ENCODE measurements at places on chromosomes 3 and 15.

- peaks cover 27% of the 10 kb centered on the region for H3K4me1 ChIP-seq
- no peaks in the 10 kb centered on the region for H3K36me3 ChIP-seq
- peak overlapping the region; percentile 22 for H3K4me3 ChIP-seq
- DNase-seq, result peak; percentile 63
- H3K27ac ChIP-seq, result peak overlapping the region; percentile 71
- H3K27me3 ChIP-seq, result no peaks in the 10 kb centered on the region
Observed at GRCh38 chr3:177538750-177539730, 341.8 kb upstream of the TBL1XR1 start.

DNA sequence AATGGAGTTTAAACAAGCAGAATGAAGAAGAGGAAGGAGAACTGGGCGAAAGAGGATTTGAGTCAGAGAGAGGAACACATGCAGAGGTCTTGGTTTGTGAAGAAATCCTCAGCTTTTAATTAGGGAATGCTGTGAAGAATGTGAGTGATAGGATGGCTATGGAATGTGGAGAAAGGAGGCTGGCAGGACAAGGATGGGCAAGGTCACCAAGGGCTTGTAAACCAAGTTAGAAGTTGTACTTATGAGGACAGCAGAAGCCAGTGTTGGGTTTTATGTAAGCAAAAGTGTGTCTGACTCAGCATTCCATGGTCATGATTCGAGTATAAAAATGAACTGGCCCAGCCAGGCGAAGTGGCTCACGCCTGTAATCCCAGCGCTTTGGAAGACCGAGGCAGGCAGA lies 60.0 kb upstream of the IL12A start:
- H3K36me3 ChIP-seq, result no peaks in the 10 kb centered on the region
- no peak overlapping the region for H3K27ac ChIP-seq
- peaks cover 6% of the 10 kb centered on the region for H3K4me1 ChIP-seq
- DNase-seq, result no peak
- H3K27me3 ChIP-seq, result no peaks in the 10 kb centered on the region

- H3K4me3 ChIP-seq, result no peak overlapping the region
- H3K36me3 ChIP-seq, result no peaks in the 10 kb centered on the region
- peaks cover 5% of the 10 kb centered on the region for H3K4me1 ChIP-seq
- no peak for DNase-seq
- no peak overlapping the region for H3K27ac ChIP-seq
Observed at GRCh38 chr3:137012097-137012501, 54.3 kb downstream of the IL20RB start.

DNA sequence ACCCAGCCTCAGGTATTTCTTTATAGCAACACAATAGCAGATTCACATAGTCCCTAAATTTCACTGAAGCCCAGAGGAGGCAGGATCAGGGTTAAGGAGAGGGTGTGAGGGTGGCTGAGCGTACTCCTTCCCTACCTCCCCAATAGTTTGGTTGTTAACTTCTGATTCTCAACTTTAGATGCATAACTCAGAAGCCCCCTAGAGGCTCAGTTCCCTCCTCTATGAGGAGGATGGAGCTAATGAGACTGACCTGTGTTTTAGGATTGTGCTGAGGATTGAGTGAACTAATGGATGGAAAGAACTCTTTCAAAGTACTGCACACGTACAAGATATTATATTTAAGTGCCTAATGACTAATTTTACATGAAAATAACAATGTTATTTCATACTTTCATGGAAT lies 249.3 kb upstream of the SOX14 start:
- no peaks in the 10 kb centered on the region for H3K36me3 ChIP-seq
- H3K27me3 ChIP-seq, result no peaks in the 10 kb centered on the region
- no peak for DNase-seq
- no peak overlapping the region for H3K4me3 ChIP-seq
- no peak overlapping the region for H3K27ac ChIP-seq
- no peaks in the 10 kb centered on the region for H3K4me1 ChIP-seq

Measured in B cell (primary cell).